ENCODE measurements at places on chromosomes 1 and 21.

- DNase-seq, result no peak
Measured at GRCh38 chr1:61752921-61753389, 10.7 kb downstream of the PATJ start.

- no peak for DNase-seq
Measured at GRCh38 chr1:66357021-66357420, 176.9 kb upstream of the SGIP1 start.

DNA sequence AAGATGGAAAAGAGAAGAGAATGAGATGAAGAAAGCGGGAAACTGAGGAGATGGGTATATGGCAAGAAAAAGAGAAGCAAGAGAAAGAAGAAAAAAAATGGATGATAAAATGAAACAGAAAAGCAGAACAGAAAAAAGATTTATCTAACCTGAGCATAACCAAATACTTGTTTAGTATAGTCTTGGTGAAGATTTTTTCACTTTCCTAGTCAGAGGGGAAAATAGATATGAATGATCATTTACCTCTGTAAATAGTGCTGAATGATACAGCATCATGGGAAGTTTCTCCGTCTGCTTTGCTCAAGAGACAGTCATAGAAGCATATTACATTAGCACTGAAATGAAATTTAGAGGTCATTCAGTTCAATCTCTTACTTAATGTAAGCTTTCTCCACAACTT is 36.1 kb upstream of the PLPPR4 start:
- no peak for DNase-seq

DNA sequence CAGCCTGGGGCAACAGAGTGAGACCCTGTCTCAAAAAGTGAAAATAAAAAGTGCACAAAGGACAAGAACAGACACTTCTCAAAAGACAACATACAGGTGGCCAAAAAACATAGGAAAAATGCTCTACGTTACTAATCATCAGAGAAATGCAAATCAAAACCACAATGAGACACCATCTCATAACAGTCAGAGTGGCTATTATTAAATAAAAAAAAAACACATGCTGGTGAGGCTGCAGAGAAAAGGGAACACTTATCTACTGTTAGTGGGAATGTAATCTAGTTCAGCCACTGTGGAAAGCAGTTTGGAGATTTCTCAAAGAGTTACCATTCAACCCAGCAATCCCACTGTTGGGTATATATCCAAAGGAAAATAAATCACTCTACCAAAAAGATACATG is 173.2 kb downstream of the SMYD3 start:
- DNase-seq, result no peak

GRCh38 chr1:167052389-167052788 is 37.8 kb downstream of the GPA33 start:
- DNase-seq, result peak; percentile 31

DNA sequence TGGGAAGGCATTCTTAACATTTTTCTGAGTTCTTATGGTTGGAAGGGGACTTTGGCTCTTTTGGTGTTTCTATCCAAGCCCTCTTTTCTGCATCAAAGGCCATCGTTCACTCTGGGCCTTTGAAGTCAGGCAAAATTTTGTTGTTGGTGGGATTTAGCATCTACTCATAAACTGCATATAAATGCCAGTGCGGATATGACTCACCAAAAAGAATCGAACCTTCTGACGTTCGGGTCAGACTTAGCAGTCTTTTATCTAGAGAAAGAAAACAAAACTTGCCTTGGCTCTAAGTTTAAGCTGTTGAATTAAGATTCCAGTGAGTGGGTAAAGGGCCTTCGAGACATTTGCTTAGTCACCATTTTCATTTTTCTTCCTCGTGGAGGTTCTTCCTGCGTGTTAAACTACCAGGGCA is 51.4 kb downstream of the EVA1C start:
- no peak for DNase-seq

DNA sequence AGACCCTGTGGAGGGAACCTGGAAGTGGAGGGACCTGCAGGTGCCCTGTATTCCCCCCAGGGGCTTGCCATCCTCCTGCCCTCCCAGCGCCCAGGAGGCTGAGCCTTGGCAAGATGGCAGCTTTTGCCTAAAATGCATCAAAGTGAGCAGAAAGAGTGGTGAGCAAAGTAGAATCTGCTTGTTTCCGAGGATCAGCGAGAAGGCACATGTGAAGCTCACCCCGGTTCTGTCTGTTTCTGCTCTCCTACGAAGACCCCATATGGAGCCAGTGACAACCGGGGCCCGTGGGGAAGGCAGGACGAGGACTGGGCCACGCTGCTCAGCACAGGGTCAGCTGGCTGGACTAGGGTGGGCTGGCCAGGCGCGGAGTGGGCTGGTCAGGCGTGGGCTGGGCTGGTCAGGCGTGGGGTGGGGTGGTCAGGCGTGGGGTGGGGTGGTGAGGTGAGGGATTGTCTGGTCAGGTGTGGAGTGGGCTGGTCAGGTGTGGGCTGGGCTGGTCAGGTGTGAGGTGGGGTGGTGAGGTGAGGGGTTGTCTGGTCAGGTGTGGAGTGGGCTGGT is 5.2 kb upstream of the FNDC10 start:
- DNase-seq, result no peak

- DNase-seq, result no peak
Measured at GRCh38 chr1:175539986-175540385, 203.4 kb downstream of the TNR start.

GRCh38 chr1:226972931-226973330 is 32.8 kb downstream of the COQ8A start:
- DNase-seq, result no peak

GRCh38 chr1:40315795-40316594 is 1.1 kb downstream of the COL9A2 start:
- DNase-seq, result no peak

DNA sequence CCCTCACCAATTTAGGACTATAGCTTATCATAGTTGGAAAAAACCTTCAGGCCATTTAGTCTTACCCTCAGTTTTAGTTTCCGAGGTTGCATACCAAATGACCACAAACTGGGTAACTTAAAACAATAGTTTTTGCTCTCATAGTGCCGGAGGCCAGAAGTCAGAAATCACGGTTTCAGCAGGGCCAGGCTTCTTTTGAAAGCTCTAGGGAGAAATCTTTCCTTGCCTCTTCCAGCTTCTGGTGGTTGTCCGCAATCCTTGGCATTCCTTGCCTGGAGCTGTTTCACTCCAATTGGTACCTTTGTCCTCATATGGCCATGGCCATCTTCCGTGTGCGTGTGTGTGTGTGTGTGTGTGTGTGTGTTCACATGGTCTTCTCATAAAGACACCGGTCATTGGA is 12.4 kb upstream of the PLXNA2 start:
- no peak for DNase-seq

DNA sequence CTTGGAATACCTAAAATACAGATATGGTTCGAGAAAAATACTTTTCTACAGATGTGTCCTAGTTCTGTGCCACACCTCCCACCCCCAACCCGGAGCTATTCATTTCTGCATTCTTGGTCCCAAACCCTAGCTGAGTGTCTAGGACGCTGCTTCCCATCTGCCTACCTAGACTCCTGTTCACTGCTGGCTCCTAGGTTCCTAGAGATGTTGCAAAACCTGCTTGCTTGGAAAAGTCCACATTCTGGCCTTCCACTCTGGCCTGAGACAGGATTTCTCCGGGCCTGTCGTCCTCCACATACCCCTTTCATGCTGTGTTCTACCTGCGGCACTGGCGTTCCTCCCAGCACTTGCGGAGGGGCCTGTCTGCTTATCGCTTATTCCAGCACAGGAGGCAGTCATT is 165.8 kb upstream of the CTTNBP2NL start:
- no peak for DNase-seq

GRCh38 chr1:209743145-209743482 is 12.7 kb upstream of the TRAF3IP3 start:
- no peak for DNase-seq

GRCh38 chr1:52633291-52633754 is 355 bp downstream of the SHISAL2A start:
- peak; percentile 27 for DNase-seq

GRCh38 chr1:204042516-204042915 is 30.4 kb upstream of the SOX13 start:
- DNase-seq, result no peak

DNA sequence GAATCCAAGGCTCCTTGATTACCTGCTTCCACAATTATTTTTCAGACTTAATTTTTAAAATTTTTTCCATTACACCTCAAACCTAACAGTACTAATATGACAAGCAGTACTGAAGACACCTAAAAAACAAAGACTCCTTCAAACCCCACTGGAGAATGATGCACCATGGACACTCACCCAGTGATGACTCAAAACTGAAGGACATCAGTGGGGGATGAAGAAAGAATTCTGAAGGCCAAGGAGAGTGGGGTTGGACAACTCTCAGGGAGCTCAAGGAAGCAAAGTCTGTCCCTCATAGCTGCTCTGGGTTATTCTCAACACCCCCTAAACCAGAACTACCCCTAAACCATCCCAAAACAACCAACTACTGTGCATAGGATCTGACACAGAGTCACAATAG is 2.4 kb upstream of the ARHGAP29 start:
- DNase-seq, result no peak

DNA sequence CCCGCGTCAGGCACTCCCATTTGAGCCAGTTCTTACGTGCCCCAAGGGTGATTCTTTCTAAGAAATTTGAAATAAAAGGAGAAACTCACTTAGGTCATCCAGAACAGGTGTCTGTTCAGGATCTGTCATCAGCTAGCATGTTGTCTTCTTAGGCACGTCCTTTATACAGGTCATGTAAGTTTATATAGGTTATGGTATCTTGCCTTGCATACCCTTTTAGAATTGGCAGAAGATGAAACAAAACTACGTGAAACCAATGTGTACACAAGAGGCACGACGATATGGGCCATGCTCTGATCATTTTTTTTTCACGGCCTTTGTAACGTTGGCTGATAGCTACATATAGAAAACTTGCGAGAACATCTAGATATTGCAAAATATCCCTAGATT is 579 bp upstream of the GTF2B start:
- DNase-seq, result no peak

GRCh38 chr1:150141452-150141851 is 8.3 kb upstream of the PLEKHO1 start:
- no peak for DNase-seq

DNA sequence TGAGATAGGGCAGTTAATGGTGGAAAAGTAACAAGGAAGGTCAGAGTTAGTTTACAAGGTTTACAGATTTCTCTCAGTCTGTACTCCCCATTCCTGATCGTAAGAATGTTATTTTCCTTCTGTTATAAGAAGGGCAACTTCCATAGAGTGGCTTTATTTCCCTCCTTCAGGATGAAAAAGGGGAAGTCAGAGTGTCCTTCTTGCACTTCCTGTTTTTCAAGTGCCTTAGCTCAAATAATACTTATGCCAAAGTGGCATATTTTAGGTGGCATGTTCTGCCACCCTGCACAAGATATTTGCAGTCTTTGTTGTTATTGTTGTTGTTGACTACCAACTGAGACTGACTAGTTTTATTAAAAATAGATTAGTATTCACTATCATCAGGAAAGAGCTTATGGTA is 730.7 kb upstream of the ADGRL4 start:
- DNase-seq, result no peak

GRCh38 chr1:20878799-20879198 is 91.7 kb upstream of the HP1BP3 start:
- DNase-seq, result no peak

DNA sequence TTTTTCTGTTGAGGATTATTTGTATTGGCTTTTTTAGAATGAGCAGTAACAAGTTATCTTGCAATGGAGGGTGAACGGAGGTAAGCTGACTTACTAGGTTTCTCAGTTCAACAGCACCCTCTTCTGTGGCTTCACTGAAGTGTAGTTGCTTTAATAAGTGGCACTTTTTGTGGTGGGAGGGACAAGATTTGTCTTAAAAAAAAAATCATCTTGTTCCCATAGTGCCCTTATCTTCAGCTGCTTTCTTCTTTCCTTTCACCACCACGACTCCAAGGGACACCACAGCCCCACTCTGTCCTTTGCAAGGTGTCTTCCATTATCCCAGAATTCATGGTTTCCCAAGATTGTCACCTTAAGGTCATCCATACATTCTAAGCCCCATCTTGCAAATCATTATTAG is 92.9 kb downstream of the PIGK start:
- peak; percentile 71 for DNase-seq

GRCh38 chr1:16187748-16188401 is 24.6 kb downstream of the ARHGEF19 start:
- DNase-seq, result no peak

GRCh38 chr1:16324456-16324890 is 27.8 kb downstream of the FBXO42 start:
- DNase-seq, result no peak

GRCh38 chr1:109760581-109761226 is 3.0 kb downstream of the EPS8L3 start:
- no peak for DNase-seq

DNA sequence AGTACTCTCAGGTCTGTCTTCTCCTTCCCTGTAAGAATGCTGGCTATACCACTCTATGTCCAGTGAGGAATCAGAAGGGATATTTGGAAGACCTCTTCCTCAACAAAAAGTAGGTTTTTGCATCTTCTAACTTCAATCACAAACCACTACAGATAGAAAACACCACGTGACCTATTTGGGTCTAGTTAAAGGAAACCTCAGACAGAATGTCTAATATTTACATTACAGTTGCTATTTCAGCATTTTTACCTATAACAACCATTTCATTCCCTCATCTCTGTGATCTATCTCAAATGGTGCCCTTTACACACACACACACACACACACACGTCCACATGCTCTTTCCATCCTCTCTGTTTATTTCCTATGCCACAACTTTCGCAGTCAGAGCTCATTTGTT is 7.9 kb upstream of the ADORA3 start:
- DNase-seq, result no peak

DNA sequence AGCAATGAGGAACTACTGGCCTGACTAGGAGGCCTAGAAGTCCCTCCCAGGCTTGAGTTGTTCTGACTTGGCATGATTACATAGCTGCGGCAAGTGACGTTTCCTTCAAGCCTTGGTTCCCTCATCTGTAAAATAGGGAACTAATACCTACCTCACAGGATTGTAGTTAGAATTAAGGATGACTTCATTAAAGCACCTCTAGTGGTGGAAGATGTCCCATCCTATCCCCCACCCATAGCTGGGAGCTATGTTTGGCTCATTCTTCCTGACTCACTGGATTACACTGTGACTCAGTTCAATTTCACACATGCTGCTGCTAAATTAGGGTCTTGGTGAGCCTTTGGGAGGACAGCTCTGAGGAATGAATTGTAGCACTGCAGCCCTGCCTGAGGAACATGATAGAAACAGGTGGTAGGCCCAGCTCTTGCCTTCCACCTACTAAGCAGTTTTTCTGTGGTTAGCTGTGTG is 6.0 kb upstream of the SHISA4 start:
- DNase-seq, result no peak

GRCh38 chr1:177444997-177445746 is 274.4 kb downstream of the BRINP2 start:
- DNase-seq, result no peak
